ENCODE measurements at places on chromosomes 5 and 9.

GRCh38 chr9:17994695-17995425, 416.0 kb downstream of the SH3GL2 start:
- DNase-seq: no peak

DNA sequence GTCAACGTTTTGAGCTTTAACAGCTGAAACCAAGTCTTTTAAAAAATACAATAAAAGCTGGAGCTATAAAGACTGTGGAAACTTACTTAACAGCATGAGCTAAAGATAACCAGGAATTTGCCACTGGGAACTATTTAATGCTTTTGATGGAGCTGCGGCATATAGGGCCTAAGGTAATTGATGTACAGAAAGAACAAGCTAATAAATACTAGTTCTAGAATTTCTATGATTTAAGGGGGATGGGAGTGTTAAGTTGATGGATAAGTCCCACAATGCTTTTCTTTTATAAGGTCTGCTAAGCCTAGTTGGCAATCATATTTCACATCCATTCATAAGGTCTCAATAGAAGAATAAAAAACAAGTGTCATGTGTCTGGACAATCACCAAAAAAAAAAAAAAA, 334.0 kb upstream of the DMAC1 start:
- no peak for DNase-seq

GRCh38 chr5:16574789-16575721, 41.7 kb downstream of the RETREG1 start:
- DNase-seq: no peak

GRCh38 chr9:129323999-129324553, 146.0 kb upstream of the IER5L start:
- no peak for DNase-seq

GRCh38 chr9:28445211-28445610, 871.9 kb upstream of the C9orf72 start:
- DNase-seq: no peak

- DNase-seq: no peak
These were observed 21.7 kb downstream of the GM2A start for GRCh38 chr5:151274666-151275065.

DNA sequence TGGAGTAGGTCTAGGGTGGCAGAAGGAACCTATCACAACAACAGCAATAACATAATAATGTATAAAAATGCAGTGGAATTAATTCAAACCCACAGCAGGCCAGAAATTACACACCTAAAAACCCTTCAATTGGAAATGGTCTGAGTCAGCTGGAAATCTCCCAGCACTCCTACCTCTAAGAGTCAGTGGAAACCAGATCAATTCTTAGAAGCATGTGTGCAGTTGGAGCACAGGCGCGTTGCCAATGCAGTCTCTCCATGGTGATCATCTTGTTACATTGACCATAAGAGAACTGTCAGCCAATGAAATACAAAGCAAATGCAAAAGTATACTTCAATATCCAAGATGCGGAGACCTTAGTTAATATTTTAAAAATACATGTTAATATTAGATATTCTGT, 15.1 kb upstream of the CSNK1G3 start:
- DNase-seq: no peak

DNA sequence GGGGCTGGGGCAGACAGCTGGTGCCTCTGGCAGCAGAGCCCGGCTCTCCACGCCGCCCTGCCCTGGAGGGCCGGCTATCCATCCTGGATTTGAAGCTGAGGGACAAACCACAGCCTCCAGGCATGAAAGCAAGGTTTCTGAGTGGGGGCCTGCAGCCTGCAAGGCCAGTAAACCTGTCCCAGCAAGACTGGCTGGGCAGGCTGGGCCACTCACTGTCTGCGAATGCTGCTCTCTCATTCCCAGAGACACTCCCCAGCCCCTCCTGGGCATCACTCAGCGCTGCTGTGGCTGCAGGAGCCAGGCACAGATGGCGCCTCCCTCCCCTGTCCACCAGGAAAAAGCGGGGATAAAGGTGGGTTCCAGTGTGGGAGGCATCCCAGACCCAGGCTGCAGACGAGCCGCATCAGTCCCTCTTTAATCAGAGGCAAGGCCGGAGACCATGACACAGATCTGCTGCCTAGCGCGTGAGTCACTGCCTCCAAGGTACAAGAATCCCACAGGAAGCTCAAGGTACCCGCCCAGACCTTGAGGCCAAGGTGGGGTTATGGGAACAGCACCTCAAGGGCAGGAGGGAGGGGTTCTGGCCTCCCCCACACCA, 118.0 kb downstream of the VAV2 start:
- no peak for DNase-seq

DNA sequence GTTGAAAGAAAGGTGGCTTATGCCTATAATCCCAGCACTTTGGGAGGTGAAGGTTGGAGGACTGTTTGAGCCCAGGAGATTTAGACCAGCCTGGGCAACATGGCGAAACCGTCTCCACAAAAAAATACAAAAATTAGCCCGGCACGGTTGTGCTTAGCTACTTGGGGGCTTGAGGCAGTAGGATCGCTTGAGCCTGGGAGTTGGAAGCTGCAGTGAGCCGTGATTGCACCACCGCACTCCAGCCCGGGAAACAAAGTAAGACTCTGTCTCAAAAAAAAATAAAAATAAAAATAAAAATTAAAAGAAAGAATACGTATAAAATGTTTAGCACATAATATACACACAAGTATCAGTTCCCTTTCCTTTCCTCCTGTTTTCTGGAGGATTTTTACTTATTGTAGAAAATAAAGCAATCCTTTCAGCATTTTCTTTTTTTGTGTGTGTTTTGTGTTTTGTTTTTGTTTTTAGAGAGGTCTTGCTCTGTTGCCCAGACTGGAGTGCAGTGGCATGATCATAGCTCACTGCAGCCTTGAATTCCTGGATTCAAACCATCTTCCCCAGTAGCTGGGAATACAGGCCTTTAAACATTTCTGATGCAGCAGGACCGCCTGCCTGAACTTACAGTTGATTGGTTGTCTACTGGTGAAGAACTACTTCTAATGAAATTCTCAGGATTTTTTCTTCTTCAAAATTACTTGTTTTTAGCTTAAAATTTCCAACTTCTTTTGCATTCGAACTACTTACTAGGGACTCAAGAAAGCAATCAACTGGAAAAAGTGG, 4.1 kb upstream of the GPR107 start:
- DNase-seq: no peak

- DNase-seq: no peak
These were observed 968 bp downstream of the NKD2 start for GRCh38 chr5:1009359-1010180.

DNA sequence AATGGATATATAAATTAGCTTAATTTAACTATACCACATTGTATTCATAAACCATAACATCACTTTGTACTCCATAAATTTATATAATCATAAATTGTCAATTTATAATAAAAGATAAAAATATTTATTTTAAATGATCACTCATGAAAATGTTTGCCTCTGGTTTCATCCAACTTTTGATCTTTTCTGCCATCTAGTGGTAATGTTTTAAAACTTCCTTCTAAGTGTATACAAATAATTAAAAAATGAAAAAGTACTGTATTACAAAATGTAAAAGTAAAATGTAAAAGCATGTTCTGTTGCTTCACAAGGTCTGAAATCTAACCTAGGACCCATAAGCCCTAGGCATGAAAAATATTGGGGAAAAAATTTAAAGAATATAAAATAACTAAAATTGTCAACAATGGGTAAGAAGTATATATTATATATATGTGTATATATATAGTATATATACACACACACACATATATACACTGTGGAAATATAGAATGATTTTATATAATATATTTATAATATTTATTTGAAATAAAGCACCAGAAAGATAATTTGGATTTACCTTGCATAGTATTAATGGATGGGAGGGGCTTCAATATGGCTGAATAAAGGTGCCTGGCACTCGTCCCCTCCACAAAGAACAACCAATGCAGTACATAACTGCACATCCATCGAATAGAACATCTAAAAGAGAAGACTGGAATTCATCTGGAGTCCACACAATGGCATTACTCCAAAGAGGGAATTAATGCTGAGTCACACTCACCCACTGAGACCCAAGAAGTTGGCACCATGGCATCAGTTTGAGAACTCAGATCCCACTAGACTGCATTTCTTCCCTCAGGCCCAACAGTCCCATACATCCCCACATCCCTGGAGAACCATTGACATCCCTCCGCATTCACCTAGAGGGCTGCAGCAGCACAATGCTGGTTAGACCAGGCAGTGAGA, 32.5 kb downstream of the ANXA1 start:
- DNase-seq: no peak

- DNase-seq: no peak
These were observed 3.8 kb upstream of the ZNF782 start for GRCh38 chr9:96858018-96858573.

GRCh38 chr9:37340961-37341360, 81.5 kb upstream of the GRHPR start:
- no peak for DNase-seq

DNA sequence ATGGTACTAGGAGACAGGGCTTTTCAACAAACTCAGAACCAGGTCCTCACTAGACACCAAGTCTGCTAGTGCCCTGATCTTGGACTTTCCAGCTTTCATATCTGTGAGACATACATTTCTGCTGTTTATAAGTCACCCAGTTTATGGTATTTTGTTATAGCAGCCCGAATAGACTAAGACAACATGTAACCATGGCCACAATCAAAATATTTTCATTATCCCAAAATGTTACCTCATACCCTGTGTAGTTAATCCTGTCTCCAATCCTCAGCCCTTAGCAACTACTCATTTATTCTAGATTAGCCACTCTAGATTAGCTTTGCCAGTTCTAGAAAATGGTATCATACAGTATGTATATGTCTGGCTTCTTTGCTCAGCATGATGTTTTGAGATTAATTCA, 6.3 kb upstream of the ATG10 start:
- no peak for DNase-seq

GRCh38 chr9:87770616-87771315, 44.8 kb downstream of the CTSL start:
- DNase-seq: no peak

GRCh38 chr9:113654605-113655428, 191.3 kb downstream of the RGS3 start:
- no peak for DNase-seq

GRCh38 chr9:131447148-131447547, 53.3 kb downstream of the PRRC2B start:
- no peak for DNase-seq

GRCh38 chr5:179288101-179288808, 57.0 kb downstream of the ADAMTS2 start:
- DNase-seq: no peak

GRCh38 chr9:7185612-7186011, 427.8 kb downstream of the KDM4C start:
- no peak for DNase-seq

DNA sequence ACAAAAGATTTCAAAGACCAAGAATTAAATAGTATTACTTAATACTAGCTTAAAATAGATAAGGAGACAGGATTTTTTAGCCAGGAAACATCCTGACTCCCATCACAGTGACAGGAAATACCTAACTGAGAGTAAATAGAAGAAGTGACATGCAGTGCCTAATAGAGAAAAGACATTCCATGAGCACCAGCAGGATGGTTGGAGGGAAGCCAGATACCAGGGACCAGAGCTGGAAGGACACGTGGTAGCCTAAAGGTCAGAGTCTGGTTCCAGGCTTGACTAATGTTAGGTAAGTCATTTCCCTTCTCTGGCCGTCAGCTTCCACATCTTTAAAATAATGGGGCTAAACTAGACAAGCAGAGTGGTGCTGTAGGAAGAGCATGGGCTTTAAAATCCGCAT, 41.6 kb downstream of the CDK5RAP2 start:
- no peak for DNase-seq

GRCh38 chr9:116565986-116566385, 121.1 kb upstream of the TRIM32 start:
- DNase-seq: no peak

DNA sequence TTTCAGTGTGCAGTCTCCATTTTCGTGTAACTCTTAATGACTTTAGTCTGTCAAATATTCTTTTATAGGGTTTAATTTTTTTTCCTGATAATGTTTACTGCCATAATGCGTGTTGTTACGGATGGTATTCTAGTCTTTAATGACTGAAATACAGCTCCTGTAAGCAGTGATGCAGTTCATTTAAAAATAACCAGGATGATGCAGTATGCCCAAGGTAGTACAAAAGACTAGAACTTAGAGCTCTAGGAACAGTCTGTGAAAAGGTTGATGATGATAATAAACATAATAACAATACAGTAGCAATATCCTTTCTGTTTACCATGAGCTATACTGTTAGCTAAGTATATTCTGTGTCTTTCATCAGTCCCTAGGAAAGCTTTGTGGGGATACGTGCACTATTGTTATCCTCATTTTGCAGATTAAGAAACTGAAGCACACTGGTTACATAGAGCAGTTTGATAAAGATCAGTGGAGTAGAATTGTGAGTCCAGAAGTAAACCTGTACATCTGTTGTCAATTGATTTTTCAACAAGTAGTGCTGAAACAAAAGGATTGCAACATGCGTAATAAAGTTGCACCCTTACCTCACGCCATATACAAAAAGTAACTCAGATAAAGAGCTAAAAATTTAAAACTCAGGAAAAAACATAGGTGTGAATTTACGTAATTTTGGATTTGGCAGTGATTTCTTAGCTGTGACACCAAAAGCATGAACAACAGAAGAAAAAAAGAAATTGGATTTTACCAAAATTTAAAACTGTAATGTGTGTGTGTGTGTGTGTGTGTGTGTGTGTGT, 64.5 kb downstream of the MTREX start:
- no peak for DNase-seq

DNA sequence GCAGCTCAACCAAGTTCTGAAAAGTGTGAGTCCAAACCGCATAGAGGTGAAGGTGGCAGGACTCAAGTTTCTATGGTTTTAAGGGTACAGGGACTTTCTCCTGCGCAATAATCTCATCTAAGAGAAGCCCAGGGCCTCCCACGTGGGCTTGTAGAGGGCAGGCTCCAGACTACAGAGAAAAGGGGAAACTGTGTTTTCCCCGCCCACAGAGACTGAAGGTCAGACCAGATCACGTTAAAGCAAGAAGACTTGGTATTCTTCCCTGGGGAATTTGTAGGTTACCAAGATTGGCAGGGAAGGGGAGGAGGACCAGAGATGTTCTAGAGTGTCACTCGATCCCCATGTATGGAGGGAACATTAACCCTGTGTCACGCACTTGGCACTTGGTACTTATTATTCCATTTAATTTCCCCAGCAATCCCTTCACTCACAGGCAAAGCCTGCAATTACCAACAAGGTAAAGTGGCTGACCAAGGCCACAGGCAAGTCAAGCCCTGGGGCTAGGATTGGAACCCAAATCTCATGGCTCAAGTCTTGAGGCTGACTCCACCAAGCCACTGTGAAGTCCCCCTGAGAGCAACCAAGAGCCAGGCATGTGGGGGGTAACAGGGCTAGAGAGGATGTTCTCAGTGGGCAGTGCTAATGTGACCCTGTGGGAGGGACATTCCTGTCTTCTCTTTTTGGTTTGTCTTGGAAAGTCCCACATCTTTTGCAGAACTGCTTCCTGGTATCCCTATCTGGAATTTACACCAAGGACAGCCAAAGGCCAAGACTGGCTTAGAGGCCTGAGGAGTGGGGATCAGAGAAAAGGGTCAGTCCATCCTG, 18.3 kb upstream of the NEK6 start:
- DNase-seq: no peak

- no peak for DNase-seq
These were observed 164.8 kb downstream of the HSD17B3 start for GRCh38 chr9:96136992-96137670.

GRCh38 chr9:34413231-34413852, 36.6 kb upstream of the MYORG start:
- no peak for DNase-seq

GRCh38 chr5:50744776-50745175, 78.3 kb downstream of the PARP8 start:
- no peak for DNase-seq

- DNase-seq: no peak
These were observed 397.0 kb downstream of the NR2F1-AS1 start for GRCh38 chr5:93184041-93184440.
